ENCODE measurements at places on chromosomes 16 and 17. TPM values are rescaled to one million over a fixed set of nuclear protein-coding genes. Genes with fewer than 3 reads are reported as not detected.

DNA sequence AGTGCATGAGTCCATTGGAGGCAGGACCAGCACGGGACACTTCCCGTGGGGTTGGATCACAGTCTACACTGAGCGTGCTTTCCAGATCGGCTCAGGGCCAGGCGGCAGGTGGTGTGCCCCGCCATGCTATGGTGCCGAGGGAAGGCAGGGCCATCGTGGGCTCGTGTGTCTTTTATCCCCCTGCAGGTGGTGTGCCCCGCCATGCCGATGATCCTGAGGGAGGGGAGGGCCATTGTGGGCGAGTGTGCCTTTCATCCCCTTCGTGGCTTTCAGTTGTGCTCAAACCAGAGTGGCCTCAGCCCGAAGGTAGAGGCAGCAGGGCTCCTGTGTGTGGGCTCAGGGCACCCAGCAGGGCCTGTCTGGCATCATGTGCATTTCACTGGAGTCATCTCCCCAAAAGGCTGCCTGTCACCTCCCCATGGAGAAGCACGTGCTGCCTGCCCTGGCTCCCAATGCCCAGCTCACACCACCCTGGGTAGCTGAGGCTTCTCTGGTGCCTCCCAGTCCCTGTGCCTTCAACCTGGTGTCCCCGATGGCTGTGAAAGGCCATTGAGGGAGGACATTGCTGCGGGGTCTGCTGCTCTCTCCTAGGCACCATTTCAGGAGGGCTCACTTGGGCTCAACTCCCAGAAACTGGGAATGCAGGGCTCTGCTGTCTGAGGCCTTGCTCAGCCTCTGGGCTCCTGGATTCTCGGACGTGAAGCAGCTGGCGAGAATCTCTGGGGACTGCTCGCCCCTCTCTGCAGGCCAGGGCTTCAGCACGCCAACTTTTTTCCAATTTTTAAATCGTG is 207.6 kb downstream of the NPIPB11 start:
- DNase-seq: no peak

OR1F1 gene
- not detected for total RNA-seq

NT5M gene
- 0.86 TPM for total RNA-seq

GRCh38 chr17:29010586-29010985 is 4.8 kb upstream of the SEZ6 start:
- no peak for DNase-seq

PMFBP1 gene
- 5.6 TPM for total RNA-seq

BRCA1 gene
- total RNA-seq: 51.1 TPM

BFAR gene
- total RNA-seq: 41.3 TPM

GRCh38 chr17:55769625-55770000 is 18.8 kb downstream of the PCTP start:
- DNase-seq: no peak

VMO1 gene
- total RNA-seq: not detected

GRCh38 chr16:88482630-88483391 is 29.7 kb downstream of the ZFPM1 start:
- no peak for DNase-seq

DNA sequence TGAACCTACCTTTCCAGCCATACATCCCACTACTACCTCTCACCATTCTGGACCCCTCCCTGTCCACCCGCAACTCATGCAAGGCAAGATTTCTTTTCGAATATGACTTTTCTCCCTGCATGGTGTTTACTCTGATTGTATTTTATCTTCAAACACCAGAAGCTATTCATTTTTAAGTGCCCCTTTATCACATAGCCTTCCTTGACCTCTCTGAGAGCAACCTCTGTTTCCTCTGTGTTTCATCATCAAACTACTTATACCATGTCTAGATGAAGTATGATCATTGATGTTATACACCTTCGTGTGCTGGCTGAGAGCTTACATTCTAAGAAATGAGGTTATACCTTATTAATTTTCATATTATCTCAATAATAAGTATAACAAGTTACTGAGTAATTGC is 31.8 kb downstream of the SYCE1L start:
- DNase-seq: no peak

CDK5R1 gene
- total RNA-seq: 6.6 TPM

DNA sequence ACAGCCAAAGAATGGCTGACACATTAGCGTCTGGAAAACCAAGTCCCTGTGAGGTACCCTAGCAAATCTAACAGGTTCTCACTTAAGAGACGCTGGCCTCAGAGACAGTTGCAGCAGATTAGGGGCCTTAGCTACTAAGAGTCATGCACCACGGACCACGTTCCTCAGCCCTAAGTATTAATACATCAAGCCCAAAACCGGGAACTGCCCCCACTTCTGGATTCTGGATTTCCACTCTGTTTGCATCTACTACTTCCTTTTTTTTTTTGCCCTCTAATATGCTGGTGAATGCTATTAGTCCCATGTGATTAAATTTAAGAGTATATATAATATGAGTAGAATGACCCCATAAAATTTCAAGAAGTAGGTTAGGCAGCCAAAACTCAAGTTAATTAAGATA is 775 bp upstream of the TERB1 start:
- DNase-seq: no peak

DNA sequence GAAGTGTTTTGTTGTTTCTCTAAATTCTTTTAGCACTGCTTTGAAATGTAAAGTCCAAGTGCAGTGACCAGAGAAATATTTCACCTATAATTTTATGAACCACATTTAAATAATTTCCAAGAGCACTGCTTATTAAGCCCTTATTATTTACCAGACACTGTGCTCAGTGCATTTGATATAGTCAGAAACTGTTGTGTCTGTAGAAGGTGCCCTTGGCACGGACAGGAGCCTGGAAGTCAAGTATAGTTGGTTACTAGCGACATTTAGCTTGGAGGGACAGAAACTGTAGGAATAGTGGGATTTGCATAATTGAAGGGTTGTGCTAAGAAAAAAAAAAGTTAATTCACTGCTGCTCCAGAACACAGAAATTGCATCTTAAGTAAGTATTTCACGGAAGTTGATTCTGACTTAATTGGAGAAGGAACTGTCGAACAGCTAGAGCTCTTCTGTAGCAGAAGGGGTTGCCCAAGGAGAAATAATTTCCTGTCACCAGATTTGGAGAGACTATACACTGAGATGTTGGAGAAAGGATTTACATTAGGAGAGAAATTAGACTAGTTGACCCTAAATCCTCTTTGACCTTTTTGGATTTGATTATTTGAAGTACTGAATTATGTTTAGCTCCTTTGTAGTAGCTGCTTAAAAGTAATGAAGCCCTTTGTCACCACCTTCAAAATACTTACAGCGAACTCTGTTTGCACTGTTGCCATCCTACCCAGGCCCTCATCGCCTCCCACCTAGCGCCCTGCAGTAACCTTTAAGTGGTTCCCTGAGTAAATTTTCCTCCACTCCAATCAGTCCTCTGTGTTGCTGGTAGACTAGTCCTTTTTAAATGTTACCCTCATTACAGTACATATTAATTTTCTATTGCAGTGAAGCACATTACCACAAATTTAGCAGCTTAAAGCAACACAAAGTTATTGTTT is 25.6 kb downstream of the COX10 start:
- DNase-seq: no peak

DNA sequence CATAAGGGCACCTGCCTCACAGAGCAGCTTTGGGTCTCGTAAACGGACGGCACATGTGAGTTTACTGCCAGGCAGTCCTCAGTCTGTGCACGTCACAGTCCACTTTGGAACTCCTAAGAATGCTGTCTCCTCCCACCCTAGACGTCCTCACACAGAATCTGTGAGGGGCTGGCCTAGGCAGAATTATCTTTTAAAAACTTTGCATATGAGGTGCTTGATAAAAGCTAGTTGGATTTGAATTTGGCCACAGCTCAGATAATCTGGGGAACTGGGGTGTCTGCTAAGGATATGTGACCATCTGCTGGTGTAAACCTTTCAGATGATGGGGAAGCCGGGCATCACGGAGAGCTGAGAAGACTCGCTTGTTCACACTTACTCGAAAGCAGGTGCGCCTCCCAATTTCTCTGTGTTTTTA is 64.4 kb downstream of the METRNL start:
- no peak for DNase-seq

- DNase-seq: peak; percentile 86
Measured at GRCh38 chr16:71610936-71611871, 14.8 kb upstream of the MARVELD3 start.
